H54 (cell line): ENCODE measurements at places on chromosomes 6 and 20.

- DNase-seq: no peak
Observed at GRCh38 chr6:17395112-17395511, 1.7 kb downstream of the CAP2 start.

- DNase-seq: no peak
Observed at GRCh38 chr20:13661070-13661685, 22.4 kb upstream of the TASP1 start.

DNA sequence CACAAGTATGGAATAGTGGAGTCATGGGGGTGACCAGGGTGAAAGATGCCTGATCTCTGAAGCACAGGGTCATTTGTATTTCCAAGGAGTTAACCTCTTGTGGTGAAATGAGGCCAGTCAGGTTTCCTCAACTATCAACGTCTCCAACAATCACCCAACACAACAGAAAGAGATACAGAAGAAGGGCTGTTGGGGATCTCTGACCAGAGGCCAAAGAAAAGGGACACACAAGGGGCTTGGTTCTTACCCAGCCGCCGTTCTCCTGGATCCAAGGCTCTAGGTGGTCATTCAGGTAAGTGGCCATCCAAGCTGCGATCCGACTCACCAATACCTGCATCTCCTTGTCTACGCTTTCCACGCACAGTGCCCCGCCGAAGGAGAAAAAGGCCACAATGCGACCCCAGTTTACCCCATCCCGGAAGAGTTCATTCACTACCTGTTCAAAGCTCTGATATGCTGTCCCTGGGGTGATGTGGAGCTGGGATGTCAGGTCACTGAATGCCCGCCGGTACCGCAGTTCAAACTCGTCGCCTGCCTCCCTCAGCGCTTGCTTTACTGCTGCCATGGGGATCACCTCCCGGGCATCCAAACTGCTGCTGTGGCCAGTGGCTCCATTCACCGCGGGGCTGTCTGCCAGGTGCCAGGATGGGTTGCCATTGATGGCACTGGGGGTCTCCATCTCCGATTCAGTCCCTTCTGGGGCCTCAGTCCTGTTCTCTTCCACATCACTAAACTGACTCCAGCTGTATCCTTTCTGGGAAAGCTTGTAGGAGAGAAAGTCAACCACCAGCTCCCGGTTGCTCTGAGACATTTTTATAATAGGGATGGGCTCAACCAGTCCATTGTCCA is 1.0 kb downstream of the BCL2L1 start:
- DNase-seq: no peak

DNA sequence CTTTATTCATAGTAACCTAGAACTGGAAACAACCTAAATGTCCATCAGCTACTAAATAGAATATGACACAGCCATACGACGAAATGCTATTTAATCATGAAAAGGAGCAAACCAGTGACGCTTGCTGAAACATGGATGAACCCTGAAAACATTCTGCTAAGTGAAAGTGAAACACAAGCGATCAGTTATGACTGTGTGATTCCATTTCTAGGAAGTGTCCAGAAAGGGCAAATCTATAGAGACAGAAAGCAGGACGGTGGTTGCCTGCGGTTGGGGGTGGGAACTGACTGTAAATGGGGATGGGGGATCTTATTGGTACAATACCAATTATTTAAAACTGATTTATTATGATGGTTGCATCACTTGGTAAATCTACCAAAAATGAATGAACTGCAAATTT is 126.8 kb downstream of the IPCEF1 start:
- DNase-seq: no peak

DNA sequence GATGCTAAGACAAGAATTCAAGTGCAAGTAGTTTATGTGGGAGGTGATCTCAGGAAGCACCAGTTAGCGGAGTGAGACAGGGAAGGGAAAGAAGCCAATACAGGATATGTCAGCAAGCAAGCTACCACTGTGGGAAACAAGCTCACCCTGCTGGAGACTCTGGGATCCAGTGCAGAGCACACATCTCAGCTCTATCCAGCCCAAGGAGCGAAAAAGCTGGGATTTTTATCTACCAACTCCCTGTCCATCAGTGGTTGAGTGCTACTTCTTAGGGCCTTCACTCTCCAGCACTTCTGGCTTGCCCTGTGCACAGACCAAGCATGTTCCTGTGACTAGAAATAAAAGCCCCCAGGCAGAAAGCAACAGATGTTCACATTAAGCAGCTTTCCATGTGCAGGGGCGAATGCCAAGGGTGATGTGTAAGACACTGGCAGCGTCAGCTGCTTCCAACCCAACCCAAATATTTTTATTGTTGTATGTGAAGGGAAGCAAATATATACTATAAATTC is 10.8 kb upstream of the RNF24 start:
- DNase-seq: peak; percentile 72

GRCh38 chr6:142796024-142796423 is 149.0 kb downstream of the HIVEP2 start:
- no peak for DNase-seq

DNA sequence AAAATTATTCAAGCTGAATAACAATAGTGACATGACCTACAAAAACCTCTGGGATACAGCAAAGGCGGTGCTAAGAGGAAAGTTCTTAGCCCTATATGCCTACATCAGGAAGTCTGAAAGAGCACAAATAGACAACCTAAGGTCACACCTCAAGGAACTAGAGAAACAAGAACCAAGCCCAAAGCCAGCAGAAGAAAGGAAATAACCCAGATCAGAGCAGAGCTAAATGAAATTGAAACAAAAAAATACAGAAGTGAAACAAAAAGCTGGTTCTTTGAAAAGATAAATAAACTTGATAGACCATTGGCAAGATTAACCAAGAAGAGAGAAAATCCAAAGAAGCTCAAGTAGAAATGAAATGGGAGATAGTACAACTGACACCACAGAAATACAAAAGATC is 47.6 kb upstream of the NOTCH4 start:
- DNase-seq: no peak

GRCh38 chr20:62365814-62366369 is 1.2 kb downstream of the LAMA5 start:
- DNase-seq: peak; percentile 67

DNA sequence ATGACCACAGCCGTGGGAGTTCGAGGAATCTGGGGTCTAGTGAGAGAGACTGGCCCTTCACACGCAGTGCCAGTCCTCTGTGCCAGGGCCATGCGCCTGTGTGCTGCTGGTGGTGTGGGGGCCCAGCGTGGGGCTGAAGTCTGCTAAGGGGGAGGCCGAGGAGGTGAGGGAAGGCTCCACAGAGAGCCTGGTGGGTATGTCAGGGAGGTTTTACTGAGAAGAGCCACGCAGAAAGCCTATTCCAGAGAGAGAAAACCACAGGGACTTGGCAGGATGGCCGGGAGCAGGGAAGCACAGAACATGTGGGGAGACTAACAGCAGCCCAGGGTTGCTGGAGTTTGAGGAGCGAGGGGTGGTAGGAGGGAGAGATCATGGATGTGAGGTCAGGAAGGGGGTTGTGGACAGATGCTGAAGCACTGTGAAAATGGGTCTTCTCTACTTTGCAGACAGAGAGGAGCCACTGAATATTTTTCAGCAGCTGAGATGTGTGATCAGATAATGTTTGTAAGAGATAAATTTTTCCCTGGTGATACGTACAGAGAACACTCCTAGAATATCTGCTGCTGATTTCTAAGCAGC is 35.3 kb downstream of the DUSP22 start:
- DNase-seq: peak; percentile 37

- DNase-seq: no peak
Observed at GRCh38 chr6:25441663-25442270, 162.6 kb downstream of the CARMIL1 start.

GRCh38 chr6:161161889-161162624 is 111.8 kb downstream of the AGPAT4 start:
- DNase-seq: no peak

- no peak for DNase-seq
Observed at GRCh38 chr20:15162079-15162647, 824.8 kb upstream of the FLRT3 start.

- DNase-seq: no peak
Observed at GRCh38 chr6:165448210-165448609, 138.8 kb upstream of the C6orf118 start.

DNA sequence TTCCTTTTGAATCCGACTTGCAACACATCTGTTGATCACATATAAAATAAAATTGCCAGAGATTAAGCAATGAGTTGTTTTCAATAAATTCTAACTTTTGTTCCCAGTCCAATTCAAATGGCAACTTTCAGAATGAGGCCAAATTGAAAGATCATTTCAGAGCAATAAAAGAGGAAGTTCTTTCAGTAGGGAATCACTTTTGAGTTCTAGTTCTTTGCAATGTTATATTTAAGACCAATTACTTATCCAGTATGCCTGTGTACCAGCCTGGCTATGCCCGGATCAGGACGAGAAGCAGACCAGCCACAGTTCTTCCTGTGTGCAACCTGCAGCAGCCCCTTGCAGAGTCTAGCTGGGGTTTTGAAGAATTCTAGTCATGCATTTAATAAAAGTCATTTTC is 232.5 kb downstream of the BTBD9 start:
- no peak for DNase-seq

DNA sequence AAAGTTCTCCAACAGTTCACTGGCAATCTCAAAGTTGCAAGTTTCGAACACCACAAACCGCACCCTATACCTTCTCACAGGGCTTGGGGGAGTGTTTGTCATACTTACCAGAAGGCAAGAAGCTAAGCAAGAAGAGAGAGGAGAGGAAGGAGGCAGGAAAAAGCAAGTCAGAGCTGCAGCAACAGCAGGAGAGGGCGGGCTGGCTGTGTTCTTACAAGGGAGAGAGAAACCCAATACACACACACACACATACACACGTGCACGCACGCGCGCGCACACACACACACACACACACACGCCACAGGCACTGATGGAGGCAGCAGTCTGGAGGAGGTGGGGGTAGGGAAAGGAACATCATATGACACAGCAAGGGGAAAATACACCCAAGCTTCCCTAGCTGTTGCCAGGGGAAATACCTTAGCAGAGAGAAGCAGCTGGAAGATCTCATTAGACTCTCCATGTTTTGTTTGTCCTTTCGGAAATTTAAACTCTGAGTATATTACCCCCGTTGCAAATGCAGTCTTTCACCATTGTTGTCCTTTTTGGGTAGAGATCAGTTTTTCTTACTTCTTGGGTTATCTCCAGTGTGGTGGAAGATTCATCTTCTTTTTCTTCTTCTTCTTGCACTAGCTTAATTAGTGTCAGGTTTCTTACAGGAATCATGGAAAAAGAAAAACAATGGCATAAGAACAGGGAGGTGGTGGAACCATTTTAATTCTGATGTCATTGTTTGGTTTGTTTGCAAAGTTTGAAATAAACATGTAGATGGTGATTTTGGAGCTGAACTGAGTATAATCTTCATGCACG is at the start of gene TXLNB:
Gene TXLNB, minus strand, starts transcription at position 186 of the 807 bp plus-strand sequence. CDS start 3,099 bp downstream, outside the sequence.
- DNase-seq: peak; percentile 9

DNA sequence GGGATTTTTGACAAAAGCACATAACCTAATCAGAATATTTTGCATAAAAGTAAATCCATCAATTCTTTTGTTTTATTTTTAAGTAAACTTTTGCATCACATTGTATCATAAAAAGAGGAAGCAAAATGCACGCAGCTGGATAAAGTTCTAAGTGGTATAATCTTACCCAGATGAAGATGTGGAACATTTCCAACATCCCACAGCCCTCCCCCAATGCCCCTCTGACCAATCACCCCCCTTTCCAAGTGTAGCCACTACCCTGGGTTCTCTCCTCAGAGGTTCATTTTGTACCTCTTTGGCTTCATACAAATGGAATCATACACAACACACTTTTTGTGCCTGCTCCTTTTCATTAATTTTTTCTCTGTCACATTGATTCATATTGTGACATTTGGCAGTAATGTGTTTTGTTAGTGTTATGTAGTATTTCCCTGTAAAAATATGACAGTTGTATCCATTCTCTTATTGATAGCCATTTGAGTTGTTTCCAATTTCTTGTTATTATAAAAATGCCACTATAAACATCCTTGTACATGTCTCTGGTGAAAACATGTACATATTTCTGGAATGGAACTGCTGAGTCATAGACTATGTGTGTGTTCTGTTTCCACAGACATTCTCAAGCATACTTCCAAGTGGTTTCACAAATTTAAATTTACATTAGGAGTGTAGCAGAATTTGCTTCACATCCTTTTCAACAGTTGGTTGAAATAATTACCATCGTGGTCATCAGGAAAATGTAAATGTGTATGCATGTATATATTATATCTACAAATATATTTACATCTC is 92.9 kb upstream of the SYNDIG1 start:
- no peak for DNase-seq

DNA sequence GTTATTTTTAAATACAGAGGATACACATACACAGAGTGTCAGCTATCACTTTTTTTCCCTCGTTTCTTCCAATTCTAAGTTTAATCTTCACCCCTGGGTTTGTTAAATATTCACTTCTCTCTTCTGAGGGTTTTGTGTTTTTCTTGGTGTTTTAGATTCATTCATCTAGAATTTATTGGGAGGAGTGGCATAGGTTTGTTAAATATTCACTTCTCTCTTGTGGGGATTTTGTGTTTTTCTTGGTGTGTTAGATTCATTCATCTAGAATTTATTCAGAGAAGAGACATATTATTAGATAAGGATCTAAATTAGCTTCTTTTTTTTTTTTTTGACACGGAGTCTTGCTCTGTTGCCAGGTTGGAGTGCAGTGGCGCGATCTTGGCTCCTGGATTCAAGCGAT is 3.9 kb downstream of the GTF2H5 start:
- DNase-seq: no peak

GRCh38 chr6:22146931-22147701 is 149.7 kb downstream of the PRL start:
- no peak for DNase-seq

GRCh38 chr6:118787724-118788423 is 106.1 kb upstream of the ASF1A start:
- no peak for DNase-seq

- DNase-seq: no peak
Observed at GRCh38 chr6:16092990-16093389, 35.9 kb upstream of the MYLIP start.

GRCh38 chr6:41040101-41040939 is 1.3 kb upstream of the UNC5CL start:
- peak; percentile 60 for DNase-seq
